ENCODE measurements at places on chromosomes 4 and X.

- no peak for DNase-seq
These were observed 119.6 kb downstream of the KLHL13 start for GRCh38 chrX:117996918-117997480.

GRCh38 chr4:181475359-181475758, 767.8 kb upstream of the TENM3 start:
- no peak for DNase-seq

DNA sequence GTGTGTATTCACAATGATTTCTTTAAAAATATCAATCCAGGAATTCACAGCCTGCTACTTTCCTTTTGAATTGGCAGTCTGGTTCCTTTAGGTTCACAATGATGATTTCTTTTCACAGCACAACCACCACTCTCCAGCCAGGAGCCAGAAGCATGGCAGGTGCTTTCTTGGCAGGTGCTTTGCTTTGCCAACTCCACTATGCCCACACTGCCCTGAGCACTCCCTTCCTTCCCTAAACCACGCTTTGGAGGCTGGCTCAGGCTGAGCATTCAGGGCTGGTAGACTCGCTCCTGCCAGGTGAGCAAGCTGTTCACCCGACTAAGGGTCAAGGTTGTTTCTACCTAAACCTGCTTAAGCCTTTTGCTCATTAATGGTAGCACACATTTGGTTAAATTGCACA, 184.5 kb downstream of the SH3KBP1 start:
- DNase-seq: no peak

GRCh38 chr4:6262176-6262575, 7.5 kb upstream of the WFS1 start:
- no peak for DNase-seq

- no peak for DNase-seq
These were observed 157.0 kb downstream of the CBLL2 start for GRCh38 chrX:22429704-22430103.

DNA sequence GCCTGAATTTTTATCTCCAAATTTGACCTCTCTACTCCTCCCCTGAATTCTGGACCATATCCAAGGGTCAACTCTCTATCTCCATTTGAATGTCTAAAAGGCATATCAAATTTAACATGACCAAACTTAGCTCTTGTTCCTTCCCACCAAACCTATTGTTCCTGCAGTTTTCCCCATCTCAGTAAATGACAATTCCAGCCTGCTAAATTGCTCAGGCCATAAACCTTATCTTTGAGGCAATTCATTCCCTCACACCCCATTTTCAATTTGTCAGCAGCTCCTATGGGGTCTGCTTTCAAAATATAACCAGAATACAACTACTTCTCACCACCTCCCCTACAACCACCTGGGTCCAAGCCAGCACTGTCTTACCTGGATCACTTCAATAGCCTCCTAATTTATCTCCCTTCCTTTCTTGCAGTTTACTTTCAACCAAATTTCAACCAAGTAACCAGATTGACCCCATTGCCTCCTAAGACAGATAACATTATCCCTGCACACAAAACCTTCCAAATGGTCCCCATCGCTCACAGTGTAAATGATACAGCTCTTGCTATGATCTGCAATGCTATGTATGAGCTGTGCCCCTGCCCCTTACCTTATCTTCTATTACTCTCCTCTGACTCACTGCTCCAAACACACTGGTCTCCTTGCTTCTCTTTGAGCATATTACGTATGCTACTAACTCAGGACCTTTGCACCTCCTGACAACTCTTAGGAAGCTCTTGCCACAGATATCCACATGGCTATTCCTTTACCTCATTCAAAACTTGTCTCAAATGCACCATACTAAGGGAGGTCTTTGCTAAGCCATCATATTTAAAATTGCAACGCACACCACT, 66.0 kb downstream of the CAMK2D start:
- DNase-seq: no peak

- no peak for DNase-seq
These were observed 101.1 kb downstream of the ENOX2 start for GRCh38 chrX:130801901-130802300.

GRCh38 chr4:117001077-117001476, 84.3 kb downstream of the TRAM1L1 start:
- DNase-seq: peak; percentile 10

- DNase-seq: no peak
These were observed 325.0 kb downstream of the PDHA2 start for GRCh38 chr4:96164814-96165351.

DNA sequence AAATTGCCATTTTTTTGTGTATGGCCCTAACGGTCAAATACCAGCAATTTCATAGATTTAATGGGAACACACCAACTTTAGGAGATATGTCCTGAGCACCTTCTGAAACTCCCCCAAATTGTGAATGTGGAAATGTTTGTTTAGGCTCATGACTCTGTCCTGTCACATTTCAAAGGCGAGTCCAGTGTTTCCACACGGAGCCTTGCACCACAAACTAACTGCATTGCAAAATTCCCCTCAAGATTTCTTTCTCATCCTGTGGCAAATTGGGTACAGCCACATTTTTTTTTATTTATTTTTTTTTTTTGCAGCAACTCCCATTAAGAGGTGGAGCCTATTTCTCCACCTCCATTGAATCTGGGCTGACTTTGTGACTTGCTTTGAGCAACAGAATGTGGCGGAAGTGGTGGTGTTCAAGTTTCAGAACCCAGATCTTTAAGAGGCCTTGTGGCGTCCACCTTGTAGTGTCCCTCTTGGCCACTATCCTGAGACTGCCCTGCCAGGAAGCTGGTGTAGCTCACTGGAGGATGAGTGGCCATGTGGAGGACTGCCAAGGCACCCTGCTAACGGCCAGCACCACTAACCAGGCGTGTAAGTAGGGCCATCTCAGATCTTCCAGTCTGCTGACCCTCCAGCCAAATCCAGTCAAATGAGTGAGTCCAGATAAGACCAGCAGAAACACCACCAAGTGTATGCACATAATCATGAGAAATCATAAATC, 172.4 kb upstream of the SCML1 start:
- no peak for DNase-seq

DNA sequence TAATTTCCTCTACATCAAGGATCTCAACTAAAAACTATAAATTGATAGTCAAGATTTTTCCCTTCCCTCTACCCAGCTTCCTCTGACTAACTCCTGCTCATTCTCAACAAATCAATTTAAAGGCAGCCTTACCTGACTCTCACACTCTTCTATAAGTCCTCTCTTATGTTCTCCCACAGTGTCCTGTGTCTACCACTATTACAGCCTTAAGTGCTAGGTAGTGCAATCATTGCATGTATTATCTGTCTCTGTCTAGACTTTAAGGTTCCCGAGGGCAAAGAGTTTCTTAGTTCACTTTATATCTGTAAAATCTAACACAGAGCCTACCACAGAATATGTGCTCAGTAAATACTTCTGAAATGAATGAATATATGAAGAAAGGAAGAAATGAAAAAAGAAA, 123.7 kb downstream of the BTC start:
- DNase-seq: no peak

DNA sequence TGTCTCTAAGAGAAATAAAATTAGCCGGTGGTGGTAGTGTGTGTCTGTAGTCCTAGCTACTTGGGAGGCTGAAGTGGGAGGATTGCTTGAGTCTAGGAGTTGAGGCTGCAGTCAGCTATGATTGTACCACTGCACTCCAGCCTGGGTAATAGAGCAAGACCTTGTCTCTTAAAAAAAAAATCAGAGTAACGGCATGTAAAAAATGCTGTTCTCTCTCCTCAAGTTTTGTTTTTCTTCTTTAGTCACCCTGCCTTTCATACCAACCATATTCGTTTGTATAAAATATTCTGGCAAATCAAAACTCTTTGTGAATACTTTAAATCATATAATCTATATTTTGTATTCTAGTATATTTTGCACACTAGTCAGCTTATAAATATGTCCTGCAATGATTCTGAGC, 44.8 kb upstream of the NUDT6 start:
- DNase-seq: no peak

DNA sequence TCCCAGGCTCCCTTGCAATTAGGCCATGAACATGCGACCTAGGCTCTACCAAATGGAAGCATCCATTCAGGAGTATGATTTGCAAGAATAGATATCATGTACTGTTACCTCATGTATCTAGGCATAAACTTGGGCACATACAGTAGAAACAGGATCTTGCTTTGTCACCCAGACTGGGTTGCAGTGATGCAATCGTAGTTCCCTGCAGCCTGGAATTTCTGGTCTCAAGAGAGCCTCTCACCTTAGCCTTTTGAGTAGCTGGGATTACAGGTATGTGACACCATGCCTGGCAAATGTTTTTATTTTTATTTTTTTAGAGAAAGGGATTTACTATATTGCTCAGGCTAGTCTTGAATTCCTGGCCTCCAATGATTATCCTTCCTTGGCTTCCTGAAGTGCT, 994.2 kb downstream of the ADGRL3 start:
- no peak for DNase-seq

- no peak for DNase-seq
These were observed 7.6 kb upstream of the COMMD8 start for GRCh38 chr4:47471064-47471463.

- no peak for DNase-seq
These were observed 78.3 kb downstream of the PARM1 start for GRCh38 chr4:75011131-75011795.

DNA sequence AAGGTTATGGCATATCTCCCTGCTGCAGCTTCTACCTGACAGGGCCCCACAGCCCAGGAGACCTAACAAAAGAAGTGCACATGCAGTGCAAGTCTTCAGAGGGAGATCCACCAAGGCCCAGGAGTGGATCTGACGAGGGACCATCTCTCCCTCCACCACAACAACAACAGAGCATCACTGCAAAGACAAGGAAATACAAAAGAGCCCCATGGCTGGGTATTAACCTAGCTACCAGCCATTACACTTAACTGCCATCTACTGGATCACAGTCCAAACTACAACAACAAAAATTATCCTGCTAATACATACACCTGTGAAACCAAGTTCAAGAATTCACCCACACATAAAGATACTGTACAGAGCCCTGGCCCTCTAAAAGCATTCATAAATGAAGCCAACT, 280.2 kb upstream of the SLC7A11 start:
- no peak for DNase-seq

- DNase-seq: no peak
These were observed 68.3 kb downstream of the CRMP1 start for GRCh38 chr4:5824635-5825034.

DNA sequence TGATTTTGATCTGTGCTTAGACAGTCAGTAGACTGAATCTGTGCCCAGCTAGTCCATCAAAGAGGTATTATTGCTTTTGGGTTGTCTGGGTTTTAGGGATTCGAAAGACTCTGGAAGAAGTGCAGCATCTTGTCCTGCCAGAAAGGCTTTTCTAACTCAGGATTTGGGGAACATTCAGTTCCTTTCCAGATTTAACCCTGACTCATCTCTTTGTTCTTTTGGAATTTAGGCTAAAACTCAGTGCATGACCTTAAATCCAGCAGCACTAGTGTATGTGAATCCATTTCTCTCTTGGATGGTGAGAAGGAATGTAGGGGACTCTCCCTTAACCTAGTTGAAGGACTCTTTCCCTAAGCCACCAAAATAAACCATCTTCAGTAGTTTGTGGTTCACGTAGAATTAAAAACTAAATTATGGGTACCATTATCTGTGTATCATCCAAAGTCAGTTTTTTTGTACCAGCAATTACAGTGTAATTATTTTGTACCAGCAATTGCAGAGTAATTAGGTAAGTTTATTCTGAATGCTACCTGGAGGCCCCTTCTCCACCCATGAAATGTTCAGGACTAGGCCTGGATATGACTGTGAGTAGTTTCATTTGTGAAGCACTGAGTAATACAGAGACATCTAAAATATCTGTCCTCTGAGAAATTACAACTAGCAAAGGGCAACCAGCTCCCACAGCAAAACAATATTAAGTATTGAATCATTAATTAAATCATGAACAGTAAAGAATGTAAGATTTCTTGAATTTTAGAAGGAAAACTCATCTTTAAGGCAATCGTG, 384.0 kb downstream of the TMA16 start:
- DNase-seq: no peak

DNA sequence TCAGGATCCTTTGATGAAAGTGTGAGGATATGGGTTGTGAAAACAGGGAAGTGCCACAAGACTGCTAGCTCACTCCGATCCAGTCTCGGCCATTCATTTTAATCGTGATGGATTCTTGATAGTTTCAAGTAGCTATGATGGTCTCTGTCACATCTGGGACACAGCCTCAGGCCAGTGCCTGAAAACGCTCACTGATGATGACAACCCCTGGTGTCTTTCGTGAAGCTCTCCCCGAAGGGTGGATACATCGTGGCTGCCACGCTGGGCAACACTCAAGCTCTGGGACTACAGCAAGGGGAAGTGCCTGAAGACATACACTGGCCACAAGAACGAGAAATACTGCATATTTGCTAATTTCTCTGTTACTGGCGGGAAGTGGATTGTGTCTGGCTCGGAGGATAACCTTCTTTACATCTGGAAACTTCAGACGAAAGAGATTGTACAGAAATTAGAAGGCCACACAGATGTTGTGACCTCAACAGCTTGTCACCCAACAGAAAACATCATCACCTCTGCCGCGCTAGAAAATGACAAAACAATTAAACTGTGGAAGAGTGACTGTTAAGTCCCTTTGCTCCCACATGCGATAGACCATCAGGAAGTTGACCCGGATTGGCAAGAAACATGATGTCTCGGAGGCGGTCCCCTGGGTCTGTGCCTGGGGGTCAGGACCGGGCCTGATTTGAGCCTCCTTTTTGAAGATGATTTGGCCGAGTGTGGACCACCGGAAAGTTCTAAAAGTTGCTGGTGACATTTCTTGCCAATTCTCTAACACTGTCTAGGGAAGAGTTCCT, 22.2 kb downstream of the LIAS start:
- no peak for DNase-seq

DNA sequence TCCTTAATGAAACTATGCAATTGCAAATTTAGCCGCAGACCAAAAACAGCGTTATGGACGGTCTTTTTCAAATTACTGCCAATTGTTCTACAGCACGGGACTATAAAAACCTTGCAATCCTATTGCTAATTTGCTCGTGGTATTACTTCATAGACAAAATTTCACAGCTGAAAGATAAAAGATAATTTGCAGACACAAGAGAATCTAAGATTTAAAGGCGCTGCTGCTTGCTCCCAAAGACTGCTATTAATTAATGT, 1.4 kb upstream of the CAMK2D start:
- DNase-seq: no peak

DNA sequence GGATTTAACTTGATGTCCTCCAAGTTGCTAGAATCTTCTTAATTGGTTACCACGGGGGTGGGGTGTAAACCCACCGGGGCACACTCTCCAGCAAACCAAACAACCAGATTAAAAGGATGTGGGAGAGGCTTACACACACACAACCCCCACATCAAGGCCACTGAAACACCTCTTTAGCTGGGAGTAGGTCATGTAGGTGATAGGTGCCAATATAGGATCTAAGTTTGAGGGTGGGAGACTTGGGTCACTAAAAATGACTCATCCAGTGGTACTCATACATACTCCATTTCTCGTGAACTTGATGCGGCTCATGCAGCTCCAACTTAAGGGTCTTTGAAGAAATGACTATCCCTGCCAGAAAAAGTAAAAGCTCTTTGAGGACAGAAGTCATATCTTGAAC, 20.5 kb upstream of the CD40LG start:
- DNase-seq: no peak

GRCh38 chr4:7209699-7210098, 17.4 kb downstream of the SORCS2 start:
- no peak for DNase-seq
